ENCODE measurements at places on chromosomes 11 and 22.

DNA sequence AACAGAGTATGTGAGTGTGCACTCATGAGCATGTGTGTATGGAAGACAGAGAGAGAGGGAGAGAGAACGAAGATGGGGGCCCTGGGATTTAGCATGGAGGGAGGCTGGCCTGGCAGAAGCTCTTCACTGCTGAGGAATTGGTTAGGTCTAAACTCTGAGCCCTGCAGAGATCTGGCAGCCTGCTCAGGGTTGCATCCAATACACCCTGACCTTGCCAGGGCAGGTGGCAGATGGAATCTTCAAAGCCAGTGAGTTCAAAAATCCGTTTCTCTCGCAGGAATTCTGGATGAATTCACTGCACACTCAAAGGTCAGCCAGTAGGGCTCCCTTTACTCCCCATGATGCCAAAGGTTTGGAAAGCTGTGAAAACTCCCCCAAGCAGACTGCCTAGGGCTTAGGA is 61.4 kb upstream of the OLFML1 start:
- no peak for DNase-seq

DNA sequence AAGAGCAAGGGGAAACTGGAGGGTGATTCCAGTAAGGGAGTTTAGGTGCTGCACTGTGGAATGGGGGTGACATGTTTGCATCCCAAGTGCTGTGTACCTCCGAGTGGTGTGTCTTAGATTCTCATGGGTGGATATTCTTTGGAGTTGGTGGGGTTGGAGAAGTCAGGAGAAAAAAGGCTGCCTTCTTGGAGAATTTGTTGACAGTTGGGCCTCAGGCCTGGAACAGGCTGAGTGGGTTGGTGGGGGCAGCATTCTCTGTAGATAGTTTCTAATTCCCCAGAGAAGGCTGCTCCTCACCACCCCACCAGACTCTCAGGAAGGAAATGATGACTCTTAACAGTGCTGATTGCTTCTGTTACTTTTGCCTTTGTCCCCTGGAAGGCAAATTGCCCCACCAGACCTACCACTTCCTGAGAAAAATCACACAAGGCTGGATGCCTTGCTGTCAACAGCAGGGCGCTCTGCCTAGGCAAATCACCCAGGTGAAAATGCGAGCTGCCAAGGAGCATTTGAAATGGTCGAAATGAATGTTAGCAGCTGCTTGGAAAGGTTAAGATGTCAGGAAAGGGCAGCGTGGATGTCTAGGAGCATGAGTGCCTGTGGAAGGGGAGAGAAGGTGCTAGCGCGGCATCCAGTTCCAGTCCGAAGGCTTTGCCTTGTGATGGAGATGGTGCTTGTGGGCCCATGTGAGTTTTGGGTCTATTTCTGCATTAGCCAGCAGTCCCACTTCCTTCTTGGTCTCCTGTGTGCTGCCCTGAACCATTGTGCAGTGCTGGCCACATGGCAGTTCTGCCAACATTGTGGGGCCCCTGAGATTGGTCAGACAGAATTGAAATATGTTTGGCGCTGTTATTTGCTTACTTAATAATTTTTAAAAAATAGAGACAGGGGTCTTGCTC is 29.7 kb upstream of the SORL1-AS1 start:
- no peak for DNase-seq

DNA sequence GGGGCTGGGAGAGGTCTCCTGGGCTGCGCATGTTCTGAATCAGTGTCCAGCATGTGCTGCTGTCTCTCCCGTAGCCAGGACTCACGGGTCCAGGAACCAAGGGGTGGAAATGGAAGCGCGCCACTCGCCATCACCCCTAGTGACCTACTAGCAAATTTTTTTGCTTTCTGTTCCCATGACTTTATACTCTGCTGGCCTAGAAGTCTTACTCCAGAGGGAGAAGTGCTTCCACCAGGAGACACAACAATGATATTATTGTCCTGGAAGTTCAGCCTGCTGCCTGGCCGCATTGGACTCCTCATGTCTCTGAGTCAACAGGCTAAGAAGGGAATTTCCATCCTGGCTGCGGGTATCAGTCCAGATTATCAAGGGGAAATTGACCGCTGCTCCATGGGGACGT is 729.7 kb downstream of the BRD1 start:
- no peak for DNase-seq

DNA sequence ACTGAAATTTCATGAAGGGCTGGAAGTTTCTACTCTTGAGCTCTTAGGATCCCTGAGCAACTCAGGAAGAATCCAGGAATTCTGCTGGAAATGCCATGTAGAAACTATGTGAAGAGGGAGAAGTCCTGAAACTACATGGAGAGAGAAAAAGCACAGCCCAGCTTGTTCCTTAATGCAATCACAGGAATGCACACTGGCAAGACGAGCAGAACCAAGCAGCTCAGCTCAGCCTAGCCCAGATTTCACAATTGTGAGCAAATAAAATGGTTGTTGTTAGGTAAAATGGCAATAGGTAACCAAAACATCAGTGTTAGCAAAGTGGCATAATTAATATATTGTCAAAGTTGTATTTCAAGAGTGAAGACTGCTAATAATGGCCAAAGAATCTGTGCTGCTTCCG is 28.1 kb downstream of the ZNF214 start:
- DNase-seq, result no peak

DNA sequence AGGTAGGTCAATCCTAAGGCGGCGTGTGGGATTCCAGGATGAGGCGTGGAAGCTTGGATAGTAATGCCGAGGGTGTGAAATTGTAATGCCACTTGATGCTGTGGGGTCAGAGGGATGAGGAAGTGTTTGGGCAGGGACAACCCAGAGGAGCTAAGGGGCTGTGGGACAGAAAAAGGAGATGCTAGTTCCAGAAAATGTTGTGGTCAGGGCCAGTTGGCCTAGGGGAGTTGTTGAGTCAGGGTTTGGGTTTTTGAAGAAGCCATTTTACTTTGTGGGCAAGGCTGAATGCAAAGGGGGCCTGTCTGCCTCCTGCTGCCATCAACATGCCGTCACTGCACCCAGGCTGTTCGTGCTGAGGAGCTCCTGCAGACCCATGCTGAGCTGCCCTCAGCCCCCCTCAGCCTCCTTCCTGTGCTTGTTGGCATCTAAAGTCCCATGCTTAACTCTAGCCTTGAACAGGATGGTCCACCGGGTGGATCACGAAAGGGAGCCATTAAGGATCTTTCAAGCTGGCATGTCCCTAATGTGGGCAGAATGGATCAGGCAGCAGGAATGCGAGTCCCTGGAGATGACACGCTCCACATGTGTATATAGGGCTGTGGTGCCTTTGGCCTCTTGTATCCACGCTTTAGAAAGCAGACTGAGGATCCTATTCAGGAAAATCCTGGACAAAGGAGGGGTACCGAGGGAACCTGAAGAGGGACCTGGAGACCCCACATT is 2.1 kb downstream of the C11orf16 start:
- DNase-seq, result no peak

Measured in AG09319 (cell line).